T follicular helper cell (primary cell): ENCODE measurements at places on chromosomes 6 and 20.

DNA sequence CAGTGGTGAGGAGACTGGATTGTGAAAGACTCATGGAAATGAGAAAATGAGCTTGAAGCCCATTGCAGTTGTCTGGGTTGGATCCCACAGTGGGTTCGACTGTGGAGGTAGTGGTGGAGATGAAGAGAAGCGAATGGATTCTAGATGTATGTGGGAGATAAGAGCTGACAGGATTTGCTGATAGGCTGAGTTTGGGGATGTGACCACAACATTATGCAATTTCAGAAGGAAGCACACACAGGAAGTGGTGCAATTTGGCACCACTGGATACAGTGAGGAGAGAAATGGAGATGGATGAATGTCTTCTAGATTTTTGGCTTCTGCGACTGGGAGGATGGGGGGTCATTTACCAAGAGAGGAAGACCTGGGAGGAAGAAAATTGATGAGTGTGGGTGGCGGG lies 64.4 kb upstream of the MAFB start:
- no peak for DNase-seq

DNA sequence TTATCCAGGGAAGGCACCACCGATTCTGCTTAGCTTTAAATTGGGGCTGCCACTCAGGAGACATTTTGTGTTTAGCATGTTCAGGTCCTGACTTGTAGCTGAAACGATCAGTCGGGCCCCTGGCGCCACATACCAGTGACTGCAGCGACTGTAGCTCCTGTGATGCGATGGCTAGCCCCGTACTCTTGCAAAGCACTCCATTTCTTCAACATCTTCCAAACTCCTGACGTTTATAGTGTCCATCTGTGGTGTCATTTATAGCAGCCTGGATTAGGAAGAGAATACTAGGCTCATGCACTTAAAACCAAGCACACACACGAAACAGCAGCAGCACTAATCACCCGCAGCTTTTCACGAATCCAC lies 13.0 kb downstream of the POU3F2 start:
- DNase-seq = no peak

DNA sequence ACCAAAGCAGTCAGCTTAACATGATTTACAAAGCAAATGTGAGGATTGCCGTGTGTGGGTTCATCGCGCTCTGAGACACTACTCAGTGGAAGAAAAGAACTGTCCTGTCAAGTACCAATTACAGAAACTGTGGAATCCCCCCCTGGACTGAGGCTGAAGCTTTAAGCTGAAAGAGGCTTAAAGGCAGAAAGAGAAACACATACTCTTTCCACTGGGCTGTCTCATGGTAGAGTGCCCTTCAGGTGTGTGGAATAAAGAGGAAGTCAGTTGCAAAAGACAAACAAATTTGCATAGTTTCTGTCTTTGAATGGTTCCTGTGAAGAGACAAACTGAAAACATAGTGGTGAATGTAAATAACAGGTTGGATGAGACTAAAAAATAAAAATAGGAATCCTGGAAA lies 560.4 kb upstream of the SYNCRIP start:
- DNase-seq = no peak

- DNase-seq = no peak
Measured at GRCh38 chr20:51359947-51360346, 182.6 kb downstream of the NFATC2 start.

DNA sequence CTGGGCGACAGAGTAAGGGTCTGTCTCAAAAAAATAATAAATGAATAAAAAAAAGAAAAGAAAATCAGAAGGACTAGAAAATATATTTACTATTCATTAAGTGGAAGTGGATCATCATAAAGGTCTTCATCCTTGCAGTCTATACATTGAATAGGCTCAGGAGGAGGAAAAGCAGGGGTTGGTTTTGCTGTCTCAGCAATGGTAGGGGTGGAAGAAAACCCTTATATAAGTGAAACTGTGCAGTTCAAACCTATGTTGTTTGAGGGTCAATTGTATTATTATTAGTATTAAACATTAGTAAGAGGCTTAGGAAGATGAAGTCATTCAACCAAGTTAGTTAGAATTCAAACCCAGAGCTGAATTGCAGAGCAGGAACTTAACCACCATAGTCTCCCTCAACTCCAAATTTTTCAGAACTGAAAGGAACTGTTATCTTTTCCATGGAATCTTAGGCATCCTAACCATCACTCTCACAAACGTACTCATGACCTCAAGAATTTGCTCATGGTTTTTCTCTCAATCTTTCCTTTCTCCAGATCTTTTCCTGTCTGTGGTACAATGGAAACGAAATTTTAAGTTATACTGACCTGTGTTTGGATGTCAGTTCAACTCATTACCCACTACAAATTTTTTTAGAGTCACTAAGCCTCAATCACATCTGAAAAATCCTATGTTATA lies 7.7 kb upstream of the SMIM13 start:
- no peak for DNase-seq

GRCh38 chr6:84912472-84913322 lies 148.3 kb upstream of the TBX18 start:
- no peak for DNase-seq

DNA sequence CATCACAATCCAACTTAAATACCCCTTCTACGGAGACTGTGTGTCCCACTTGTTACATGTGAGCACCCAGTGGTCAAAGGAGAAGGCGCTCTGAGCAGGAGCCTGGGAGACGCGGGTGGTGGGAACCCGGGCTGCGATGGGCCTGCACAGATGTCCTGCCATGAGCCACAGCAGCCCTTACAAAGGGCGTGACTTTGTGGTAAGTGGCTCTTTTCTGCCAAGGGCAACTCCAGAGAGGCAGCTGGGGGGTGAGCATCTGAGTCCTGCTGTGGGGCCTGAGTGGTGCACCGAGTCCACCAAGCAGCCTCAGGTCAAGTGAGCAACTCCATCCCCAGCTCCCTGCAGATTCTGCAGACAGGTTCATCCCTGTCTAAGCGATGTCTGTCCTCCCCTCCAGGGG lies 33.6 kb upstream of the CST7 start:
- DNase-seq = no peak

GRCh38 chr6:52595000-52595795 lies 18.3 kb upstream of the TRAM2 start:
- no peak for DNase-seq

DNA sequence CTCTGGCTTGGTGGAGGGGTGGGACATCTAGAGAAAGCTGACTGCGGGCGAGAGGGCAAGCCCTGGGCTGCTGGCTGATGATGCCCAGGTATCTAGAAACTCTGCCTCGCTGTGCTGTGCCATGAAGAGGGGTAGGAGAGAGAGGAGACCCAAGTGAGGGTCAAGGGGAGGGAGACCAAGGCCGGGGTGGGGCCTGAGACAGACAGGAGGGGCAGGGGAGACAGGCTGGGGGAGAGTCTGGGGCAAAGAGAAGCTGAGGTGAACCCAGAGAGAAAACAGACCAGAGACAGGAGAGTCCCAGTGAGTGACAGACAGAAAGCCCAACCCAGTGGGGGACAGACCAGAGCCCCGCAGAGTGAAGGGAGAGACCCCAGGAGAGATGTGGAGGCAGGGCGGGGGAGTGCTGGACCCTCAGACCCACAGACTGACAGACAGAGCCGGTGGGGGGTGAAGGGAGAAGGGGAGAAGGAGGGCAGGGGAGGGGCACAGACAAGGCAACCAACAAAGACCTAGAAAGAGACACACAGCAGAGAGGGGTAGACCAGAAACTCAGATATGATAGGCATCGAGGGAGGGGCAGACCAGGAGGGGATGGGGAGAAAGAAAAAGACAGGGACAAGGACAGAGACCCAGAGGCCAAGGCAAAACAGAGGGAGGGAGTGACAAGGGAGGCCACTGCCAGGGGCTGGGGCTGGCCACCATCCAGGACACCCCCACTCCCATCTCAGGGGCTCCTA lies 5.9 kb downstream of the TEAD3 start:
- no peak for DNase-seq

GRCh38 chr6:136992113-136992512 lies 52.7 kb downstream of the IL20RA start:
- DNase-seq = no peak

- DNase-seq = no peak
Measured at GRCh38 chr6:93238632-93239031, 180.7 kb downstream of the EPHA7 start.

GRCh38 chr20:44688053-44688625 lies 27.0 kb upstream of the CCN5 start:
- DNase-seq = no peak

- no peak for DNase-seq
Measured at GRCh38 chr20:43831481-43832065, 83.1 kb upstream of the TOX2 start.

DNA sequence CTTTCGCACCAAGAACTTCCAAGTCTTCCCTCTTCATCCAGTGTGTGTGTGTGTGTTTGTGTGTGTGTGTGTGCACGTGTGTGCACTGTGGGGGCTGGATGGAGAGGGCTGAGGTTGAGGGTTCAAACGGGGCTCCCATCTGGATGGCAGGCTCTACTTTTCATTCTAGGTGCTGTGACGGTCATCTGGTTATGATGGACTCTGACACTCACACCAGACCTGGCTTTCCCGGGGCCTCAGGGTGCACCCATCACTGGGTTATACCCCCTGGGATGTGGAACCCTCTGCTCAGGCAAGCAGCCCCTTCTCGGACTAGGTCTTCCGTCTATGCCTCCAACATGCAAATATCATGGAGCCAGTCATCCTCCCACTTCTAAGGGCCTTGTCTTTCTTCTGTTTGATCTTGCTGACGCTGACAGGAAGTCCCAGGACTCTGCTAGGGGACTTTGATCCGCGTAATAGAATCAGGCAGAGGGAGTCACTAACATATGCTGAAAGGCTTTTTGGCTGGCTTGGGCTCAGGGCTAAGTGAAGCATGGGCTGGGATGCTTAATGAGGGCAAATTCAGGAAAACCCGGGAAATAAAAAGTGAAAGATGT lies 313.6 kb downstream of the CDC5L start:
- DNase-seq = no peak

DNA sequence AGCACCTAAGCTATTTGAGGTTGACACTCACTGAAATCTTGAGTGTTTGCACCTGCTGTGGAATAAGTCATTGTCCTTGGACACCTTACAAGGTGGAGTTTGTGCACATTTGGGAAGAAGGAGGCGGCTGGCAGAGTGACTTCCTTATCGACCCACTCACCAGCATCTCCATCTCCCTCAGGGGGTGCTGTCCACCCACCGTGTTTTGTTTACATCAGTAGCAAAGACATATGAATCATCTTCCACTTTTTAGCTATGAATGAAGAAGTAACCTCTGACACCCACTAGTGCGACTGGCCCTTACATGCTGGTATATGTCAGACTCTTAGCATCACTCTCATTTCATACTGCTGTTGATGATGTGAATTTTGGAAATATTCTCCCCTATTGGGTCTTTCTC lies 119.5 kb upstream of the SGK1 start:
- DNase-seq = no peak

GRCh38 chr20:40197691-40198090 lies 491.3 kb downstream of the MAFB start:
- DNase-seq = no peak

DNA sequence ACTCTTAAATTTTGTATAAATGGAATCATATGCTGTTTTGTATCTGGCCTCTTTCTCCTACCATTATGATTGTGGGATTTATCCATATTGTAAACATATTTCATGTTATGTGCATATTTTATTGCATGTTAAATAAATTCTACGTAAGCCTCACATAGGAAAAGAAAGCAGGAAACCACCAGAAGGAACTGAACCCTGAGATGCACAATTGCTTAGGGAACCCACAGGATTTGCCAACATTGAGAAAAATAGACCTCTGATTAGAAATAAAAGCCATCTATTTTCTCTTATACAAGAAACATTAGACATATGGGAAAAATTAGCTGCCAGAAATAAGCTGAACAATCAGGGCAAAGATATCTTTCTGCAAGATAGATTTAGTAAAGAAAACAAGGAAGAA lies 111.2 kb upstream of the CARMIL1 start:
- no peak for DNase-seq

DNA sequence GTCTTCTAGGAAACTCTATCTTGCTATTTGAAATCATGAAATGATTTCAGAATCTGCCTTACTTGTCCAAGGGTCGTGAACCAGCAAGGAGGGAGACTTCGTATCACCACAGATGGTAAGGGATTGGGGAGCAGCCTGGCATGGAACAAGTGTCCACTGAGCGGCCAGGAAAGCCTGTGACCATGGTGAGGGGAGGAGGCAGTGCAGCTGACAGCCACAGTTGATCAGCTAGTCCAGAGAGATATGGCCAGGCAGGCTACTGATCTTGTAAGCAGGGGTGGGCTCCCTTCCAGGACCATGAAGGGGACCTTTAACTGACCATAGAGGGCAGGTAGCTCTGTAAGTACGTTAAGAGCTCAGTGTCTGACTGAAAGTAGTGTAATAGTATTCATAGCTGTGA lies 96.8 kb upstream of the TENT5A start:
- DNase-seq = no peak

DNA sequence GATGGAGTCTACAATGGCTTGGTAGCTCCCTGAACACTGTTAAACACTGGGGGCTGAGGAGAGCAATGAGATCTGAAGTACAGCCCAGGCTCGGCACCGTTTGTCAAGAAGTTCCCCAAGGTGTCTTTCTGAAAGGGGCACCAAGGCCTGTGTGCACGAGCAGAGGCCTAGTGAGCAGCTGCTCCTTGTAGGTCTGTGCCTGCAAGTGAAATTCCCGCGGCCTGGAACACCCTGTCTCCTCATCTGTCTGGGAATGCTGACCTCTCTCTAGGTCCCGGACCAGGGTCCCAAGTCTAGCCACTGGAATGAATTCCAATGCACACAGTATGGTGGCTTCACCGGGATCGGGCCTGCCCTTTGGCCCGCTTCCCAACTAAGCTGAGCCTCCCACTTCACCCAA lies 134.8 kb downstream of the FOXC1 start:
- DNase-seq = no peak

DNA sequence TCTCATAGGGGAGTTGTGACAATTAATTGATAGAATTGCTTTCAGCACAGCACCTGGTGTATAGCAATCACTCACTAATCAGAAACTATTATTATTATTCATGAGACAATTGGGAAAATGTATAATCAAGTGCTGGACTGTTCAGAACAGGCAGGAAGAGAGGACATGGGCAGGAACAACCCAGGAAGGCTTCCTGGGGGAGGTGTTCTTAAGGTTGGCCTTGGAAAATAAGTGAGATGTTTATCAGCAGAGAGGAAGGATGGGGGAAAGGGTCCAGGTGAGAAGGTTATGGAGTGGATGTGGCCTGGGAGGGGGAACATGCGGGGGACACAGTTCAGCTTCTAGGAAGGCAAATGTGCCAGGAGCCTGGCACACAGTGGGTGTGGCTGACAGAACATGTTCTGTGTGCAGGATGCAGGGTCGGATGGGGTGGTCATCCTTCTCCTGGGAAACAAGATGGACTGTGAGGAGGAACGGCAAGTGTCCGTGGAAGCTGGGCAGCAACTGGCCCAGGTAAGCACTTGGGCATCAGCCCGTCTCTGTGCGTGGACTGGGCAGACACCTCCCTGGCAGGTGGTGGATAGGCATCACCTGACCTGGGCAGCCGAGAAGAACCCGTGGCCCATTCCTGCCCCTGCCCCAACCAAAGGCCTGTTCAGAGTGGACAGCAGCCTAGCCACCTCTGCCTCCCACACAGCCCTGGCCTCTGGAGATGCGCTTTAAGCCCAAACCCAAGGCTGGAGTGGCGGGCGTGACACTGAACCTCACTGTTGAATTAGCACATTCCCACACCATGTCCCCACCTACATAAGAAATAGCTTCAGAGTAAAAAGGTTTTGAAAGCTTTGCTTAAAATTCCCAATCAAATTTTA lies 30.9 kb downstream of the RAB44 start:
- DNase-seq = no peak
